ENCODE measurements at places on chromosomes 5 and 9. TPM values are rescaled to one million over a fixed set of nuclear protein-coding genes. Genes with fewer than 3 reads are reported as not detected.

UBE2B gene
- polyA plus RNA-seq = 148 TPM

DNA sequence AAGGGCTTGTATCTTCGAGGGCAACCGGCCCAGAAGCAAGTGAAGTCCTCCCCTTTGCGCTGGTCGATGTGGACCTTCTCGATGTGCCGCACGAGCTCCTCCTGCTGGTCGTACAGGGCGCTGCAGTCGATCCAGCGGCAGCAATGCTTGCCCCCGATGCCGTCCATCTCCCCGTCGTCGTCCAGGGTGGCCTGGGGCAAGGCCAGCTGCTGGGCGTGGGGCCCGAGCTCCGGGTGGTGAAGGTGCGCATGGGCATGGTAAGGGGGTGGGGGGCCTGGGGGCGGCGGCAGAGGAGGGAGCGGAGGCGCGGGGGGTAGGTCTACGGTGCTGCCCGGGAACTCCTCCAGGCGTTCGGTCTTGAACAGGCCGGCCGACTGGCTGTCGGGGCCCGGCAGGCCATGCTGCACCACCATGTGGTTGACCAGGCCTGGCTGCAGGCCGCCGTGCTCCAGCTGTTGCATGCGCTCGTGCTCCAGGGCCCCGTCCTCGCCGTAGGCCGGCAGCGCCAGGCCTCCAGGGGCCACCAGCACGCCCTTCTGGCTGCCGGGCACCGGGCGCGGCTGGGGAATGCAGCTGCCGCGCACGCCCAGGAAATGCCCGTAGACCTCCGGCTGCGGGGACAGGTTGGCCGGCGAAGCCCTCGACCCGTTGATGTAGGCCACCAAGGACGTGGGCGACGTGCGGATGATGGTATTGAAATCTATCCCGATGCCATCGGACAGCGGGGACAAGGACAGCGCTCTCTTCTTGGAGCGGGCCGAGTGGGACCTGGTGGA is 181.8 kb downstream of the GLIS3 start:
- no peak for DNase-seq

GRCh38 chr5:43161244-43161643 is 30.8 kb upstream of the NIM1K start:
- no peak for DNase-seq

DNA sequence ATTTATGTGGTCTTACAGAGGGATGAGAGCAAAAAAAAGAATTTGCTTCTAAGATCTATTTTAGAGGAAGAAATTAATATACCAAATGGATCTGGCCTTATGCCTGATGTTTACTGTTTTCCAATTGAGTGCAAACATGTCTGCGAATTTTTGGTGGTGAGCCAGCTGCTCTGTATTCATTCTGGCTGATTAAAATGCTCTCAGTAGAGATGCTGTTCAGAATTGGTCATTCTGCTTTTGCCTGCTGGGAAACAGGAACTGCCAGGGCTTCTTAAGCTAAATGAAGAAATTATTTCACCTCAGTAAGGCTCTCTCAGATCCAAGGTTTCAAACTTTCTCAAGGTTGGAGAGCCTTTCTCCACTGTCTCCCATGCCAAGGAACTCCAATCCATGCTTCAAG is 132.0 kb upstream of the SV2C start:
- no peak for DNase-seq

UNC13B gene
- 24.1 TPM for polyA plus RNA-seq

FBP1 gene
- 0.45 TPM for polyA plus RNA-seq

SHOC1 gene
- polyA plus RNA-seq = 0.26 TPM

DNA sequence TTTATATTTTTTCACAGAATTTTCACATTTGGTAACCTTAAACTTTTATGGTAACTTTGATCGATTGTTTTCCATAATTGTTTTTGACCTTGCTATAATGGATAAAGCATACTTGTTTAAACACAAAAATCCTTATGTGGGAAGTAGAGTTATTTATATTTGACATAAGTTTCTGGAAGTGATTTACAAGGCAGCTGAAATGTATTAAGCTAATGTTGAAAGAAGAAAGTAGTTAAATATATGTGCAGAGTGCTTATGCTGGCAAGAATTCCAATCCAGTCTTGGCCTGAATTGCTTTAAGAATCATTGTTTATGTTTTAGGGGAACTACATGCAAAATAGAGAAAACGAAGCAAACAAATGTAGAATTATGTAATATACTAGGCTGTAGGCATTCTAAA is 763.6 kb downstream of the TAF11L14 start:
- DNase-seq = peak; percentile 68

SOX30 gene
- 0.26 TPM for polyA plus RNA-seq

DNA sequence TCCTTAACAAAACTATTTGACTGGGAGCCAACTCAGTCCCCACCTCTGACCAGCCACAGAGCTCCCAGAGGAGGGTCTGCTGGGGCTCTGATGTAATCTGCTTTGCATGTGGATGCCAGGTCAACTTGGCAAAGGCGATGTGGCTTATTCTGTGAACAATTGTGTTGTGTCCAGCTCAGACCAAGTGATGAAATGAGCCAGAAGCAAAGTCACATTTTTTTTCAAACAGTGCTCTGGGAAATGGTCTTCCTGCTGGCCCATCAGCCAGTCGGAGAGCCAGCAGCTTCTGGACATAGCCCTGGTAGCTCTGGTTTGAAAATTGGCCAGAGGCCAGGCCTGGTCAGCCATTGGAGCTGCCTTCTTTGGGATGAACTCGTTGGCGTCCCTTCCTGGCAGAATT is 86.5 kb downstream of the ANGPTL2 start:
- DNase-seq = no peak

- DNase-seq = no peak
Measured at GRCh38 chr9:17229945-17230560, 95.2 kb downstream of the CNTLN start.

DNA sequence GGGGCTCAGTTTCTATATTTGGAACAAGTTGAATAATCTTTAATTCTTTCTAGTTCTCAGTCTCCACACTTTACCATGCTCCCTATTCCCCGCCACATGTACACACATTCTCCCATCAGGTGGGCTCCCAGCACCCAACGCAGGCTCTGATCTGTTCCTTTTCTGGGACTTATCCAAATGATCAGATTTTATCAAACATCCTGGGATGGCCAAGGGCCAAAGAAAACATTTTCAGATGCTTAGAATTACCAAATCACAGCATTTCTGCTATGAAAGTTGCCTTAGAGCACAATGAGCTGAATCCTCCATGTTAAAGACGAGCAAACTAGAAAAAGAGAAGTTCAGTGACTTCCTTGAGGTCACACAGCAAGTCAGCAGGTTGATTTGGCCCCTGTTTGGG is 153.4 kb downstream of the SEC61B start:
- no peak for DNase-seq

GRCh38 chr9:7974335-7974960 is 174.9 kb upstream of the DMAC1 start:
- DNase-seq = no peak

DNA sequence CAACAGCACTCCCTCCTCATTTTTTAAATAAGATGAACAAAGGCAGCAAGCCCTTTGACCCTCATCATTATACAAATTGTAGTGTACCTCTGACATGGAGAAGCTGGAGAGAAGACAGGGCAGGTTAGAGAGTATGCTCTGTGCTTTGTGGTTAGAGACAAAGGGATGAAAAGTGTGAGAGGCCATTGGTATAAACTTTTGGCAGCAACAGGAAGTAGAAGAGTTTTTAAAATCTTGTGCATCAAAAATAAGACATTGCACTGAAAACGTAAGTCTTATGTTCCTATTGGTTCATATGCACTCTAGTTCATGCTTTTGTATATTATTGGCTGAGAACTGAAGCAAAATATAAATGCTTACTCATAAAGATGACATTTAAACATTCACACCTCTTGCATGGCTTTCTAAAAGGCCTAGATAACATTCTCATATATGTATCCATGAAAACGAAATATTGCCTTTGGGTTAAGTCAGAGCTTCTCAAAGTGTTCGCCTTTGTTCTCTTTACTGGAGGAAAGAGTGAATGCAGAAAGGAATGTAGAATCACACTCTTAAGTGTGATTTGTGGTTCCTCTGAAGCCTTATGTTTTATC is 158.0 kb downstream of the PALM2AKAP2 start:
- DNase-seq = no peak

GRCh38 chr5:144864118-144864517 is 693.4 kb downstream of the KCTD16 start:
- no peak for DNase-seq

- DNase-seq = no peak
Measured at GRCh38 chr9:99231711-99232110, 9.6 kb downstream of the SEC61B start.

DNA sequence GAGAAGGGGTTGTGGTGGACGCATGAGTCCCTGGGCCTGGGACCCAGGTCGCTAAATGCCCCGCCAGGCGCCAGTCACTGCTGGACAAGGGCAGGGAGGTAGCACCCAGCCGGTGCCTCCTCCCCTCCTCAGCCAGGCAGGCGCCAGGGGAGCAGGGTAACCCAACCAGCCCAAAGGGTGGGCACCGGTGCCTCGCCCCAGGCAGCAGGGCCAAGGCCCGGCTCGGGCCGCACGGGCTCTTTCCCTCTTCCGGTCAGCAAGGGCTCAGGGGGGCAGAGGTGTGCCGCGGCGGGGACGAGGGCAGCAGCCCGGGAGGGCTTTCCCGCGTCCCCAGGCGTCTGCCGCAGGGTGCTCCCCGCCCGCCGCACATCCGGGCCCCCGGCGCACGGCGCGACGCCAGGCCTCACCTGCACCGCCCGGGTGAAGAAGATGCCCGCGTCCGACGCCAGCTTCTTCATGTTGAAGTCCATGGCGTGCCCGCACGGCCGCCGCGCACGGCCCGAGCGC is 393 bp downstream of the SH3GLB2 start:
- no peak for DNase-seq

DNA sequence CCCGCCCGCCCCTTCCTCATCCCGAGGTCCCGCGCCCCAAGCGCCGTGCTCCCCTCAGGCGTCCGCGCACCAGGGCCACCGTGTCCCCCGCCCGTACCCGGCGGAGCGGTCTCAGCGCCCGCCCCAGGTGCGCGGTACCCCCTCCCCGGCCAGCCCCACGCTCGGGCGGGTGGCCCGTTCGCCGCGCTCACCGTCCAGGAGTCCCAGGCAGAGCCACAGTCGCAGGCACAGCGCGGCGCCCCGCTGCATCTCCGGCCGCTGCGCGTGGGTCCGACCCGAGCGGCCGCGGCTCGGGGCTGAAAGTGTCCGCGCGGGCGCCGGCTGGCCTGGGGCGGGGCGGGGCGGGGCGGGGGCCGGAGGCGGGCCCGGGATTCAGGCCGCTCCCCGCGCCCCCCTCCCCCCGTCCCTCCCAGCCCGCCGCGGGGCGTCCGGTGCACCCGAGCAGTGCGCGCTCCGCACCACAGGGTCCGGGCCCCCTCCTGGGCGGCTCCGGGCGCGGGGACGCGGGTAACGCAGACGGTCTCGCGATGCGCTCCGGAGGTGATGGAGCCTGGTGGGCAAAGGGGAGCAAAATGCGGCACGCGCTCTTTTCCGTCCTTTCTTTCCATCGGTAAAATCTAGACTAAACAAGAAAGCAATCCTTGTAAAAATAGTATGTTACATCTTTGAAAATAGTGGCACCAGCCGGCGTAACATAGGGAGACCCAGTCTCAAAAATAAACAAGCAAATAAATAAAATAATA is at the start of gene FLT4:
TSS of gene FLT4 (minus strand) at position 304 of the 743 bp plus-strand sequence. CDS start at position 249, 55 bp downstream.
- DNase-seq = no peak

SV2C gene
- not detected for polyA plus RNA-seq

DNA sequence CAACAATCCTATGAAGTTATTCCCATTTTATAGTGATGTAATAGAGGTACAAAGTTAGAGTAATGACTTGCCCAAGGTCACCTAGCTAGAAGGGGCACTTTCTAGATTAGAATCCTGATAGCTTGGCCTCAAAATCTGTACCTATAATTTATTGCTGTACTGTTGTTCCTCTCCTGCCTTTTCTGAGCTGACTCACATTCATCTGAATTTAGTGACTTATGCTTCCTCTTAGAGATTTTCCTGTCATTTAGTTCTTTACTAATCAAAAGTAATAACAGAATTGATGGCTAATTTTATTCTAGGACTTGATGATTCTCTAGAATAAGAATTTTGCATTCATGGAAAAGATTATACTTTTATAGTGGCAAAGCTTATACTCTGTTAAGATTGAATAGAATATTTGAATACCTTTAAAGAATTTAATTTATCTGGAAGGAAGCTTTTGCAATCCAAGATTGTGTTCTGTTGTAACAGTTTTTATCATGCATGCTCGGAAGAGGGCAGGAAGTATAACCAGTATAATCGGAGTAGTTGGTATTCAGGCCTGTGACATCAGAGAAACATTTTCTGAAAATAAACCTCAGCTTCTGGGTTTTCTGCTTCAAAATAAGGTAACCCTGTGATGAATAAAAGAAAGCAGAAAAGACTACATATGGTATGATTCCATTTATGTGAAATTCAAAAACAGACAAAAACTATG is 21.3 kb downstream of the CYSTM1 start:
- no peak for DNase-seq

DNA sequence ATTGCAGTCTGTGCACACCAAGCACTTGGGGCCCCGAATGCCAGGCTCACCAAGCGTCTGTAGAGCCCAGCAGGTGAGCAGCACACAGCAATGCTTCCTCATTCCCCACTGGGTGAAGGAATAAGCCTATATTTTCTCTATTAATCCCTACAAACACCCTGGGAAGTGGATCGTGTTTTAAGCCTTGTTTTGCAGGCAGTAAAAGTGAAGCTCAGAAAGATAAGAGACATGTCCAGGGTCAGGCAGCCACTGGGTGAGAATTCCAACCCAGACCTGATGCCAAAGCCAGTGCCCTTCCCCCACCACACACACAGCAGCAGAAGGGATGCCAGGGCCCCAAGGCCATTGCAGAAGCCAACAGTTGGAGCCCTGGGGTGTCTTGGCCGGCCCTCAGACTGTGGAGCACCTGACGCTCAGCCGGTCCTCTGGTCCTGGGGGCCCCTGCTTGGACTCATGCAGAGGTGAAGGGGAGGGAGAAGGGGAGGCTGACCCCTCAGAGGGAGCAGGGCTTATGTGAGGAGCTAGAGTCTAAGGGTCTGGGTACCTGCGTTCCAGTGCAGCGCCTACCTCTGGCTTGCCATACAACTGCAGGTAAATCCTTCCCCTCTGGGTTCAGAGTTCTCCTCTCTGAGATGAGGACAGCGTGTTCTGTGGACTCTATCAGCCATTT is 26.3 kb upstream of the SYNPO start:
- DNase-seq = no peak

GZMA gene
- polyA plus RNA-seq = 0.36 TPM
